ENCODE measurements at places on chromosomes 13 and 19.

DNA sequence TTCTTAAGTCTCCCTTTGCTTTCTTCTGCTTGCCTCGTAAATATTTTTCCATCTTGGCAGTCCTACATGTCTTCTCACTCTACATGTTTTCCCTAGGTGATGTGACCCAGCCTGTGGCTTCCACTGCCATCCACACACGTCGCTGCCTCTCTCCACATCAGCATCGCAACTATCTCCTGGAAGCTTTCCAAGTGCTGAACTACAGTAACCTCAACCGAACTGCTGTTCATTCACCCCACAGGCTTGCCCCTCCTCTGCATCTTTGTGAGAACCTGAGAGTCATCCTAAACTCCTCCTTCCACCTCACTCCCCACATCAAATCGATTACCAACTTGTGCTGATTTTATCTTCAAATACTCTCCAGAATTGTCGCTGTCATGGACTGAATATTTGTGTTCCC is 41.2 kb upstream of the USPL1 start:
- peak; percentile 58 for DNase-seq

DNA sequence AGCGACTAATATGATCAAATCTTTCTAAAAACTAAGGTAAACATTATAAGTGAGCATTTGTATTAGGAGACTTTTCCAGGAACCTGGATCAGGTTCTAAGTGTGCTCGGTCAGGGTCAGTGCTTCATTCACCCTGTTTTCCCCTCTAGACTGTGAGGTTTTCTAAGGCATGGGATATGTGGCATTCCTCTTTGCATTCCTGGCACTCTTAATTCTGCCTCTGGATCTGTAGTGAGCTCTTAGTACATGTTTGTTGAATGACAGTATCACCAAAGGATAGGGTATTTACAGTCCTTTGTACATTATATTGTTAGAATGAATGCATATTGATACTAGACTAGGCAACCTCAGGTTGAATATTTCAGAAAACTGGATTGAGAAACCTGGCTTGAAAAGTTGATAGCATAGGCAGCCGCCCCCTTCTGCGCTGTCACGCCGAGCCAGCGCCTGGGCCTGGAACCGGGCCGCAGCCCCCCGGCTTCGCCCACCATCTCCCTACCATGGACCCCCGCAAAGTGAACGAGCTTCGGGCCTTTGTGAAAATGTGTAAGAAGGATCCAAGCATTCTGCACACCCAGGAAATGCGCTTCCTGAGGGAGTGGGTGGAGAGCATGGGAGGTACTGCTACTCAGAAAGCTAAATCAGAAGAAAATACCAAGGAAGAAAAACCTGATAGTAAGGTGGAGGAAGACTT is 156.5 kb downstream of the KCNRG start:
- DNase-seq, result no peak

DNA sequence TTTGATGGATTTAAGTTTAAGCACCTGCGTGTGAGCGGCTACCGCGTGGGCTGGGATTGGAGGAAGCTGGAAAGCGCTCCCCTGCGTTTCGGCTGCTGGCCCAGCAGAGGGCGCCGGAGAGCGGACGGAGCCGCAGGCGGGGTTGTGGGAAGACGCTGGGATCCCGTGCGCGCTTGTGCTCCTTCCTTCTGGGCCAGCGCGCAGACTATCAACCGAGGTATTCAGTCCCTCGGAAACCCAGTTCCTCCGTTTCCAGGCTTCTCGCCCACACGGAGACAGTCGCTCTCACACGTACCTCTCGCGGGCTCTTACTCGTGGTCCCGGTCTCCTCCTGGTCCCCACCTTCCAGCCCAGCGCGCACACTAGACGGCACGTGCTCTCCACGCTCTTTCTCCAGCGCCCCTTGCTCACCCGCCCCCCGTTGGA is 28.8 kb downstream of the EPN1 start:
- DNase-seq, result peak; percentile 45

GRCh38 chr19:32471811-32472210 is 66.2 kb downstream of the DPY19L3 start:
- DNase-seq, result no peak

GRCh38 chr13:80133631-80134261 is 207.2 kb downstream of the SPRY2 start:
- DNase-seq, result peak; percentile 27

DNA sequence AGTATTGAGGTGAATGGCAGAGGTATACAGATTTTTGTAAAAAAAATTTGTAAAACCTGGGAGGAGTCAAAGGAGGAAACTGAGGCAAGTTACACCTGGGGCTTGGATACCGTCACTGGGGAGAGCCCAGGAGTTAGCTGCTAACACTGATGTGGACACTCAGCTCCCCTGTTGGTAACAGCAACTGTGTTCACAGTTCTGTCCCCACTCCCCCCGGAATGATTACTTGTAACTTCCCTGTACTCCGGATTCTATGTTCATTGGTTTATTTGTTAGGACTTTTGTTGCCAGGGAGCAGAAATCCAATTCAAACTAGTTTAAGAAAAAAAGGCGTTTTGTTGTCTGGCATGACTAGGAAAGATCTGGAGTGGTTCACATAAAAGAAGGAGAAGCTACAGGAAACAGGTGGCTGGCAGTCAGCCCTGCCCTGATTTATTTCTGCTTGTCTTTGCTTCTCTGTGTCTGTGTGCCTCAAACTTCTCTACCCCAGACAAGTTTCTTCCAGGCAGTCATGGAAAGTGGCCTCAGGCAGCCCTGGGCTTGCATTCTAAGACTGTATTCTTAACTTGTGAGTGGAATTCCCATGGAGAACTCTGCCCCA is 2.3 kb upstream of the GPR12 start:
- no peak for DNase-seq

DNA sequence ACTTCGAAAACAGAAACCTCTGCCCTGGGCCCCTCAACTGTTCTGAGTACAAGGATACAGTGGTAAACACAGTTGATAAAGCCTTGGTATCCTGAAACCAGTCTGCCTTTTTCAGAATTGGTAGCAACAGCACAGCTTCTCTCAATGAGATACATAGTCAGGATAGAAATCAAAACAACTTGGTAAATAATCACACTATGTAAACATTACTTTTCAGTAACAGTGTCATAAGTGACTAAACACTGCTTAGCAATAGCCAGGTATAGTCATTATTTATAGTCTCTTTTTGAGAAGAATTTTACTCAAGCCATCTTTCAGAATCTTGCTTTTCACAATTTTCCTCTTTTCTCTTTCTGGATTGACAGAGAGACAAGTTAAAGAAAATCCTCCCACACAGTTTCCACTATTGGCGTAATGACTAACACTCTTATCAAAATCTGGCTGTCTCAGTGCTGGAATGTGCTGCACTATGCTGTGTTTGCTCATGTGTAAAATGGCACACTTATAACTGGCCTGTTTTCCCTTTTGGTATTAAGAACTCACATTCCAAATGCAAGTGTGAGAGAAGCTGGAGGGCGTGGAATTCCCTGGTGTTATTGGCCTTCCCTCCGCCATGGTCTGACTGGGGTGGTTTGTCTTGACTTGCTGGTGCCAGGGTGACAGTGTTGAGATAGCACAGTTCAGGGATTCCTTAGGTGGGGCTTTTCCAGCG is 368.8 kb downstream of the TDRD3 start:
- no peak for DNase-seq

- no peak for DNase-seq
Measured at GRCh38 chr19:58549664-58550361, 5.1 kb downstream of the CHMP2A start.

DNA sequence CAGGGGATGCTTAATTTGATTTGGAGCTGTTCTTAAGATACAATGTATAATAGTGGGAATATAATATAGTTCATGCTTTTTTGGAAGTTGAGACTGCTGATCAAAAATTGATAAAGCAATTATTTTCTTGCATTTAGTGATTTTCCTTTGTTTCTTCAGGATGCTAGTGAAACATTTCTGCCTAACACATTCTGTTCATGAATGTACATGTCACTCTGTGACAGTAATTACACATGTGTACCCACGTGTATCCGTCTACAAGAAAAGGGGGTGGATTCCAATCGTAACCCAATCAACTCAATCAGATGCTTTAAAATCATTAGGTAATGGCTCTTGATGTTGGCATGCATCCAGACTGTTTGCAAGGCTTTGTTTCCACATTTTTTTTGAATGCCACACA is 5.0 kb upstream of the FRY start:
- no peak for DNase-seq

- DNase-seq, result no peak
Measured at GRCh38 chr19:10110972-10111317, 548 bp upstream of the P2RY11 start.

DNA sequence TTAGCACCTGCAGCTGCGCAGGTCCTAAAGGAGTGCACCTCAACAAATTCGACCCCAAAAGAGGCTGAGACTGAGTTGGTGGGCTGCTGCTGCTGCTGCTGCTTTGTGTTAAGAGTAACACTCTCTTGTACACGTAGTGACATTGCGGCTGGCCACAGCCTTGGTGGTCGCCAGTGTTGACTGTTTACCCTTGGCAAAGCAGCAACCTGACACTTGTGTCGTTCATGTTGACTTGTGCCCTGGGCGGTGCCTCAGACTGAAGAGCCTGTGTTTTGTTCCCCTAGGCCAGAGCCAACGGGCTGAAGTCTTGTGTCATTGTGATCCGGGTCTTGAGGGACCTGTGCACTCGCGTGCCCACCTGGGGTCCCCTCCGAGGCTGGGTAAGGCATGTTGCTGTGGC is 22.4 kb upstream of the QTRT1 start:
- no peak for DNase-seq

- peak; percentile 5 for DNase-seq
Measured at GRCh38 chr19:33781996-33782395, 14.7 kb upstream of the KCTD15 start.

GRCh38 chr13:106212386-106213010 is 323.0 kb downstream of the EFNB2 start:
- DNase-seq, result peak; percentile 3

DNA sequence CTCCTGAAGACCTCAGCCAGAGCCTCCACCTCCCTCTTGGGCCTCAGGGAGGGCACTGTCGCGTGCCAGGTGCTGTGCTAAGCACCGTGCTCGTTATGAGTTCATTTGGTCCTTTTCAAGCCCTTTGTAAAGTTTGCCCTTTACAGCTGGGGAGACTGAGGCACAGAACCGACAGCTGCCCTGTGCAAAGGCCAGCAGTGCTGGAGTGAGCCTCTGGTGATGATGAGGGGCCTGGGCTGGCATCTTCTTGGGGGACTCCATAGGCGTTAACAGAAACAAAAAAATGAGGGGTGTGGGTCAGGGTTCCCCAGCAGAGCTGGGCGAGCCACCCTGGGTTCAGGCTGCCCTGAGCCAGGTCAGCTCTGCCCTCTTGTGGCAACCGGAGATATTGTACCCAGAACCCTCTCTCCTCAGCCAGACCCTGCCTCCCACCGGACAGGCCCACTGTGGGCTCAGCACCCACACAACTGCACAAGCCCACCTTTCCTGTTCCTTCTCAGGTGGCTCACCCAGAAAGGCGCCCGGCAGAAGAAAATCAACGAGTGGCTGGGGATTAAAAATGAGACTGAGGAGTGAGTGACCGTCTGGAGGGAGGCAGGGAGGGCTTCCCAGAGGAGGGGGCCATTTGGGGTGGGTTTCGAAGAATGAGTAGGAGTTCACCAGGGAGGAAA is 5.5 kb upstream of the IFI30 start:
- peak; percentile 37 for DNase-seq

GRCh38 chr13:106774621-106775020 is 206.7 kb upstream of the ARGLU1 start:
- DNase-seq, result no peak

GRCh38 chr13:45799451-45799850 is 52.1 kb downstream of the SIAH3 start:
- no peak for DNase-seq

GRCh38 chr13:102651892-102652291 is 43.0 kb downstream of the METTL21C start:
- DNase-seq, result peak; percentile 51

- DNase-seq, result no peak
Measured at GRCh38 chr13:108987944-108988343, 358.5 kb downstream of the MYO16 start.

DNA sequence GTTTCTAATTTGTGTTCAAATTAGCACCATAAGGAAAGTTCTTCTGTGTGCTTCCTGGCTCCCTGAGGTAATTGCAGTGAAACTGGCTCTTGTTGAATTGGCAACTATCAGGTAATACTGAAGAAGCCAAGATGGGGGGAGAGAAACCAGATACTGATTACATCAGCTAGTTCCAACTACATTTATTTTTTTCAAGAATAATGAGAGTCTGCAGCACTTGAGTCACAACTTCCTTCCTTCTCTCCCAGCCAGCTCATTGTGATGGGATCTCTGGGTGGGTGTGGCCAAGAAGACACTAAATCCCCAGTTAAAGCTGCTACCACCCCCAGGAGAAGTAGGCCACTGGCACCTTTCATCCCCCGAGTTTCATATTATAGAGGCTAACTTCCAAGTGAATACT is 100.7 kb upstream of the RXFP2 start:
- DNase-seq, result peak; percentile 87

DNA sequence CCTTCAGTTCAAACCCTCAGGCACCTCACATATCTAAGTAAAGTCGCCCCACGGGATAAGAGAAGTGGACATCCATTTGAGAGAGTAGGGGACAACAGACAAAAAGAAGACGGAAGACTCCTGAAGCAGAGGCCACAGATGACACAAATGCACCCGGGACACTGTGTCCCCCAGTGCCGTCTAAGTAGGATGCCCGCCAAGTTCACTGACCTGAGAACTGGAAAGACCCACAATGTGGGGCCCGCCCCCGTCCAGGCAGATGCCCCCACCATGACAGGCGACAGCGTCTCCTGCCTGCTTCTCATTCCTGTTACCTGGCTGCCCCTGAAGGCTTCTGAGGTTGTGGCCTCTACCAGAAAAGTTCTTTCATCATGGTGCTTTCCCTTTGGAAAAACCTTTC is 16.9 kb downstream of the ANKRD27 start:
- no peak for DNase-seq

GRCh38 chr13:57925250-57925649 is 293.7 kb downstream of the PCDH17 start:
- DNase-seq, result no peak

DNA sequence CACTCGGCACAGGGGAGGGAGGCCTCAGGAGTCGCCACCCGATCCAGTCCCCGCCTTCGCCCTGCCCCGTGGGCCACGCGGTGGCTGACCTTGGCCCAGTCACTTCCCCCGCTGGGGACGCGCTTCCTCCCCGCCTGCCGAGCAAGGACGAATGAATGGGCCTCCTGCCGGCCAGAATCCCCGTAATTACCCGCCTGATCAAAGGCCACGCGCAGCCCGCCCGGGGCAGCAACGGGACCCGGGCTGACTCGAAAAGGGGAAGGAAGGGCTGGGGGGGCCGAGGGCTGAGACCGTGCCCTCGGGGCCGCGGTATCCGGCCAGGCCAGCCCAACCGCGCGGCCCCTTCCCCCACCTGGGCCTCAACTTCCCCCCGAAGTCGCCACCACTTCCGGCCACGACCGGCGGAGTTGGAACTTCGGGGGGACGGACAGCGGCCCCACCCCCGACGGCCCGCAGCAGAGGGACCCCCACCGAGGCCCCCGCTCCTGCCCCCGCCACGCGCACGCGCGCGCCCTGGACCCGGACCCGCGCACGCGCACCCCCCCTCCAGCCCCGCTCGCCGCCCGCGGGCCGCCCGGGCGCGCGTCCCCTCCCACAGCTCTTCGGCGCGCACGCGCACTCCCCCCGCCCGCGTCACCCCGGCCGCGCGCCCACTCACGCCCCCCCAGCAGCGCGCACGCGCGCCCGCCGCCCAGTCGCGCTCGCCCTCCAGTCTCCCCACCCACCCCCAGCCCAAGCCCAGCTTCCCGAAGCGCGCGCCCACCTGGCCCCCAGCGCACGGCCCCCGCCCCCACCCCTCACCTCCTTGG is 520 bp downstream of the ZNF787 start:
- peak; percentile 73 for DNase-seq

- DNase-seq, result peak; percentile 39
Measured at GRCh38 chr13:94860981-94861407, 148.6 kb upstream of the SOX21 start.

Measured in fibroblast of mammary gland (primary cell).